Small intestine (tissue), 16 donors: ENCODE measurements at places on chromosomes 11 and 22. TPM values are rescaled to one million over a fixed set of nuclear protein-coding genes. Genes with fewer than 3 reads are reported as not detected.

DNA sequence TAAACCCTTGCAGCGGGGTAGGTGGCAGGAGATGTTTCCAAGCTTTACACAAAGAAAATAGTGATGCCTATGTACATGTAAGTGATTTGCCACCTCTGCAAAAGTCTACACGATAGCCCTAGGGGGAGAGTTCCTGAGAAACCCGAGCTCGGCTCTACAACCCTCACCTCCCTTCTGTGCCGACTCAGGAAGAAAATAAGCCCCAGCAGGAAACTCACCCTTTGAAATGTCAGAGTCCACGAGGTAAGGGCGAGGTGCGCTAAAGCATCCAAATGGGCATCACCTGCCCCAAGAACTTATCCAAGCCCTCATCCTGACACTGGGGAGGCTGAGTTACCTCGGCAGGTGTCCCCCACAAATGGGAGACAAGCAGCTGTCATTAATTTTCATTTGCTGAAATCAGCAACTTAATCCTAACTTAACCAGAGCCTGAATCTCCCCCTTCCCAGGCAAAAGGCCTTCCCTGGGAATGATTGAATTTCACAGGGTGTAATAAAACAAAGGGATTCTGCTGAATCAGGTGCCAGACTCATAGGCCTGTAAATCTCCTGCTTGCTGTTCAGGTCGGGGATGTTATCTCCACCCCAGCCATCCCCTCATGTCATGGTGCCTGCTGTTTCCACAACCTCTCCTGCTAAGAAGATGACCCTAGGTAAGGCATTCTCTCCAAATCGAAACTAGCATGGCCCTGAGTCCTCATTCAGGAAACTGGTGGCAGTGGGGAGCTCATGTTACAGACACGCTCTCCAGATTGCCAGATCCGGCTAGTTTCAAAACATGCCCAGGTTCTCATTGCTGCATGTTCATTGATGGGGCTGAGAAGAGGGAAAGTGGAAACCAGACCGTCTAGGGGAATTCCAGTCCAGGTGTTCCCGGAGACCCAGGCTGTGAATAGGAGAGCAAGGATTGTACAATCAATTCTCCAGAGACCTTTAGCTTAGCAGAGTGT lies 105.3 kb upstream of the KIRREL3 start:
- no peak overlapping the region for H3K27ac ChIP-seq
- peaks cover 2% of the 10 kb centered on the region for H3K4me1 ChIP-seq
- H3K4me3 ChIP-seq: no peak overlapping the region
- peak; percentile 54 for DNase-seq
- H3K36me3 ChIP-seq: no peaks in the 10 kb centered on the region

NAALADL1 gene
- polyA plus RNA-seq: 35.4 TPM

- no peaks in the 10 kb centered on the region for H3K36me3 ChIP-seq
- peaks cover 9% of the 10 kb centered on the region for H3K4me1 ChIP-seq
- no peaks in the 10 kb centered on the region for H3K27me3 ChIP-seq
These were observed 25.7 kb downstream of the DRICH1 start for GRCh38 chr22:23606204-23607131.

GPHA2 gene
- 0.19 TPM for polyA plus RNA-seq

BIK gene
- 1.7 TPM for polyA plus RNA-seq

- H3K36me3 ChIP-seq: no peaks in the 10 kb centered on the region
- no peaks in the 10 kb centered on the region for H3K27me3 ChIP-seq
- DNase-seq: no peak
These were observed 1460.5 kb downstream of the TBC1D22A start for GRCh38 chr22:48222742-48223487.

- H3K4me1 ChIP-seq: no peaks in the 10 kb centered on the region
- no peaks in the 10 kb centered on the region for H3K36me3 ChIP-seq
- no peak overlapping the region for H3K27ac ChIP-seq
- H3K4me3 ChIP-seq: no peak overlapping the region
These were observed 47.0 kb upstream of the B3GNT6 start for GRCh38 chr11:76987203-76987602.

DNA sequence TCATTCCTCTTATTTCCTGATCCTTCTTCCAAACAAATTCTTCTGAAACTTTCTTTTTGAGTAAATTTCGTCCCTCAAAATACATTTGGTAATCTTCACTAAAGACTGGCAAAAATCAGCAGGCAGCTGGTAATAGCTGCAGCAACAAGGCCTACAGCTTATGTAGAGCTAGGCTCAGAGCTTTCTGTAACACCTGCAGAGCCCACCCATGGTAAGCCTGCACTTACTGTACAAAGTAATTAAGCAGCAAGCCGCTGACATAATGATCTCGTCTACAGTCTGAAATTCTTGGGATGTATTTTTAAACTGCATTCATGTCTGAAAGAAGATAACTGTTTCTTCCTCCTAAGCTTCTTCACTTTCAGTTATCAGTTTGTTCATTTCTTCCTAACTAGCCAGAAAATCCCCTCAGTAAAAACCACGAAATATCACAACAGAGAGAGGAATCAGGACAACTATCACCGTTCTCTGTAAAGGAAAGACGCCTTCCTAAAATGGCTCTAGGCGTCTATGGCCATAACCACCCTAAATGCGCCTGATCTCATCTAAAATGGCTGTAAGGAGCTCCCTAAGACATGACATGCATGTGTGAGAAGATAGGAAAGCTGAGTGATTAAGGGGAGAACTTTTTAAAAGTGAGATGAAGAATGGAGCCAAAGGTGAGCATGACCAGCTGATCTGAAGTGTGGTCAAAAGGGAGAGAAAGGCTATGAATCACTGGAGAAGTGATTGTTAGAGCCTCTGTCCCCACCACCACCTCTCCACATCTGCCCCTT lies 56.2 kb downstream of the DENND5A start:
- no peaks in the 10 kb centered on the region for H3K4me1 ChIP-seq
- H3K36me3 ChIP-seq: no peaks in the 10 kb centered on the region
- DNase-seq: no peak
- H3K4me3 ChIP-seq: no peak overlapping the region

DNA sequence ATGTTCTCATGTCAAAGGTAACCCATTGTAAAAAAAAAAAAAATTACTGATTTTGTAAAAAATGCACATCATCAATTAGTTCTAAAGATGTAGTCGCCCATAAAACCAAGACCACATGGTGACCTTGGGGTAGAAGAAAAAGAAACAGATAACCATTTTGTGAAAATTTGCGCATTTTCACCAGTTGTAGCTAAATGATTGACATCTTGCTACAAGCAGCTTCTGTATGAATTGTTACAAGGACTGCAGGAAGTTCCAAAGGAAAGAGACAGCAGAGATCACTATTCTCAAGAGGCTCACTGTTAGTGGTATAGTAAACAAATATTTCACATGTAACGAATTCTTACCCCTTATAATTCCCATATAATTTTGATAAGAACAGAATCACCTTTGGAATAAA lies 48.7 kb downstream of the MAML2 start:
- H3K27ac ChIP-seq: no peak overlapping the region
- no peak overlapping the region for H3K4me3 ChIP-seq
- no peak for DNase-seq
- H3K4me1 ChIP-seq: no peaks in the 10 kb centered on the region
- H3K36me3 ChIP-seq: no peaks in the 10 kb centered on the region
- no peaks in the 10 kb centered on the region for H3K27me3 ChIP-seq

DNA sequence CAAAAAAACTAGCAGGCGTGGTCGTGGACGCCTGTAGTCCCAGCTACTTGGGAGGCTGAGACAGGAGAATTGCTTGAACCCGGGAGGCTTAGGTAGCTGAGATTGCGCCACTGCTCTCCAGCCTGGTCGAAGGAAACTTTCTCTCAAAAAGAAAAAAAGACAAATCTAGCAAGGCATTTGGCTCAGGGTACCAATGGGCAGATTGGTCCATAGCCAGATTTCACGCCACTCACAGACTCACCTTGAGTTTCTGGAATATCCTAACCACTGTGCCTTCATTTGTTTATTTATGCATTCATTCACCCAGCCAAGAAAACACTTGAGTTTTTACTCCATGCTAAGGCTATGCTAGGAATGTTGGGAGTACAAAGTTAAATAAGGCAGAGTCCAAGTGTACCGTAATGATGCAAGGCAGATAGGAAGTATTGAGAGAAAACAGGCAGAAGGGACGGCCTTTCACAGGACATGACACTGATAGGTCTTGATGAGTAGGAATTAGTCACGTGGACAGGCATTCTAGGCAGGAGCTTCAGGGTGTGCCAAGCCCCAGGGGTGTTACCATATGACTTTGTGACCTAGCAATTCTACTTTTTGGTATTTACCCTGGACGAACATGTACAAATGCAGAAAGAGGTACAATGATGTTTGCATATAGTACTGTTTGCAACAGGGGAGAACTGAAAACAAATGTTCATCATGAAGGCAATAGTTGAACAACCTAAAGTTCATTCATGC lies 3.0 kb upstream of the PACSIN3 start:
- DNase-seq: peak; percentile 91
- H3K4me3 ChIP-seq: no peak overlapping the region
- H3K36me3 ChIP-seq: no peaks in the 10 kb centered on the region

DNA sequence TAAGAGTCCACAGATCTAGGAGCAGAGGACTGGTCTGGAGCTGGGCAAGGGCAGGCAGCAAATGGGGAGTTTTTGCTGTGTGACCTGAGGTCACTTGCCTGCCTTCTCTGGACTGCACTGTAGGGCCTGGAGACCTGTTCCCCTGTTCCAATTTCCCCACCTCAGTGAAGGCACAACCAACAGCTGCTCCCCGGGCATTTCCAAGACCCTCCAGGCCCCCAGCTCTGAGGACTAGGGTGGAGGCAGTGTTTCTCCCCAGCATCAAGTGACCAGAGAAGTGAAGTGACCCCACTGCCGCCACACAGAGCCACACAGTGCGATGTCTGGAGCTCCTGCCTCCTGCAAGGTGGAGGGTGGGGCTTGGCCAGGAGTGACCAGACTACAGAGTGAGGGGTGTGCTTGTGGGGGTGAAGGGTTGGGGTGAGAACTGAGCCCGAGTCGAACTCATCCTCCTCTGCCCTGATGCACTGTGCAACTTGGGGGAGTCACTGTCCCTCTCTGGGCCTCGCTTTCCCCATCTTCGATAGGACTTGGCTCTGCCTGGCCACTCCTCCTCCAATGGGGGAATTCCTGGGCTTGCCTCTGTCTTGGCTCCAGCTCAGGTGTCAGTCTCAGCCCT lies 21.6 kb downstream of the P2RY2 start:
- no peak for DNase-seq
- H3K4me3 ChIP-seq: no peak overlapping the region
- no peaks in the 10 kb centered on the region for H3K27me3 ChIP-seq
- H3K27ac ChIP-seq: no peak overlapping the region
- no peaks in the 10 kb centered on the region for H3K4me1 ChIP-seq
- peaks cover 29% of the 10 kb centered on the region for H3K36me3 ChIP-seq

POU2AF3 gene
- 3.4 TPM for polyA plus RNA-seq

GRCh38 chr11:133506023-133506422 lies 26.3 kb downstream of the OPCML start:
- H3K4me3 ChIP-seq: no peak overlapping the region
- no peaks in the 10 kb centered on the region for H3K27me3 ChIP-seq
- no peak for DNase-seq
- H3K4me1 ChIP-seq: no peaks in the 10 kb centered on the region
- no peak overlapping the region for H3K27ac ChIP-seq
- no peaks in the 10 kb centered on the region for H3K36me3 ChIP-seq

DNA sequence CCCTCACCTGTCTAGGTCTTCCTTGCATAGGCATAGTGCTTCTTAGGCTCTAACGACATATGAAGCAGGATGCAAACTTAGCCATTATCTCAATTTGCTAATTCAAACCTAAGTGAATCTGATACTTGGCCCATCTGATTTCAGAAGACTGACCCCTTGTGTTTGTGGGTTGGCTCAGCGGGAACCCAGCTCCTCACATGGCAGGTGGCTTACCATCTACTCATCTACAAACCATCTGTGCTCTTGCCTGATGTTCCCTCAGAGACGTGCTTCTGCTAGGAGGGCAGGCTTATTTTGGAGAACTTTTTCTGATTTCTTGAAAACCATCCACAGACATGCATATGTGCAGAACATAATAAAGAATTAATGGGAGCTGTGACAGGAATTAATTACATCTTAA lies 15.2 kb downstream of the ELMOD1 start:
- no peaks in the 10 kb centered on the region for H3K36me3 ChIP-seq
- no peak for DNase-seq
- no peak overlapping the region for H3K4me3 ChIP-seq
- no peak overlapping the region for H3K27ac ChIP-seq
- no peaks in the 10 kb centered on the region for H3K4me1 ChIP-seq

TEAD1 gene
- polyA plus RNA-seq: 3.2 TPM

CFAP68 gene
- 27.3 TPM for polyA plus RNA-seq

SYT13 gene
- 22.5 TPM for polyA plus RNA-seq

- H3K27me3 ChIP-seq: no peaks in the 10 kb centered on the region
- no peak overlapping the region for H3K4me3 ChIP-seq
- H3K4me1 ChIP-seq: peaks cover 5% of the 10 kb centered on the region
These were observed 5.1 kb downstream of the MOB2 start for GRCh38 chr11:1481483-1481825.

CASP1 gene
- 392 TPM for polyA plus RNA-seq

CATSPERZ gene
- not detected for polyA plus RNA-seq

CNIH2 gene
- polyA plus RNA-seq: 1.1 TPM

DNA sequence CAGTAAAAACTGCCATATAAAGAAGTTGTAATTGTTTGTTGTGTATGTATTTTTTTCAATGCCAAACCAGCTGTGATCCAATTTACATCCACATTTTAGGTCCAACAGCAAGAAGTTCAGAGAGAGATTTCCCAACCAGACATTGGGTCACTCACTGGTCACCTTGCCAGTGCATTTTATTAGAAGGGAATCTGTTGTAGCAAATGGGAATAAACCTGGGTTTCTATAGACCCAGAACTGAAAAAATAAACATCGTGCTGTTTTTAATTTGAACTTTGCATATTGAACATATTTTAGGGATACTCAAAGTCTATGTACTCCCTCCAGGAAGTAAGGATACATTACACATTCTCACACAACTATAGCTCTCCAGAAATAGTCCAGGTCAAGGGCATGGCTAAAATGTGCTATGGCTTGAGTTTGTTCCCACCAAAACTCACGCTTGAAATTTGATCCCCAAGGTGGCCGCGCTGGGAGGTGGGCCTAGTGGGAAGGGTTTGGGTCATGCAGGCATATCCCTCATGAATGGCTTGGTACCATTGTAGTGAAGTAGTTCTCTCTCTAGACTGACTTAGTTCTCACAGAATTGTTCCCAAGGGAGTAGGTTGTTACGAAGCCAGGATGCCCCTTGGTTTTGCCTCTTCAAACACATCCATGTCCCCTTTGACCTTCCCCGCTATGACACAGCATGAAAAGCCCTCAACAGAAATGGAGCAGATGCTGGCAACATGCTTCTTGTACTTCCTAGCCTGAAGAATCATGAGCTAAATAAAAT lies 90.9 kb downstream of the RRAS2 start:
- no peak overlapping the region for H3K4me3 ChIP-seq
- H3K36me3 ChIP-seq: no peaks in the 10 kb centered on the region
- peaks cover 7% of the 10 kb centered on the region for H3K4me1 ChIP-seq
- no peak for DNase-seq
- H3K27ac ChIP-seq: no peak overlapping the region

POLA2 gene
- 14.8 TPM for polyA plus RNA-seq

- peaks cover 36% of the 10 kb centered on the region for H3K4me1 ChIP-seq
- H3K36me3 ChIP-seq: no peaks in the 10 kb centered on the region
- no peak for DNase-seq
- H3K4me3 ChIP-seq: no peak overlapping the region
- H3K27ac ChIP-seq: no peak overlapping the region
- no peaks in the 10 kb centered on the region for H3K27me3 ChIP-seq
These were observed 8.3 kb downstream of the RELT start for GRCh38 chr11:73384531-73384871.
